ENCODE measurements at places on chromosomes 7 and 10.

DNA sequence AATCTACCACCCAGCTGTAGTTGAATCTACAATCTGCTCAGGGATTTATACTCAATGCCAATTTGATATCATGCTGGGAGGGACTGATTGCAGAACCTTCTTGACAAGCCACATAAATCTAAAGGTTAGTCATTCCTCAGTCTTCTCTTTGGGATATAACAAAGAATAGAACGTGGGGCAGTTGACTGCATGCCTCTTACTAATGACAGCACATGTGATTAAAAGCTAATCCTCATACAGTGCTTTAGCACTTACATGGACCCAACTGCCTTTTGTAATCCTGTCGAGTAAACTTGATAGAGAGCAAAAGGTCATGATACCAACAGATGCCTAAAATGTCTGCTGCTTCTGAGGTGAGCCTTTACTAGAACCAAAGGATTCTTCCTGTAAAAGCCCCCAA, 12.3 kb downstream of the KLHL7 start:
- H3K36me3 ChIP-seq, result peaks cover 3% of the 10 kb centered on the region
- H3K27me3 ChIP-seq, result no peaks in the 10 kb centered on the region
- DNase-seq, result no peak
- H3K4me1 ChIP-seq, result peaks cover 30% of the 10 kb centered on the region

GRCh38 chr10:84511106-84511505, 182.7 kb downstream of the CCSER2 start:
- no peak overlapping the region for H3K27ac ChIP-seq
- no peak overlapping the region for H3K4me3 ChIP-seq
- H3K27me3 ChIP-seq, result peaks cover 2% of the 10 kb centered on the region

- DNase-seq, result no peak
- H3K4me1 ChIP-seq, result peaks cover 12% of the 10 kb centered on the region
- no peaks in the 10 kb centered on the region for H3K27me3 ChIP-seq
- no peak overlapping the region for H3K4me3 ChIP-seq
- H3K36me3 ChIP-seq, result no peaks in the 10 kb centered on the region
Measured at GRCh38 chr10:87603196-87603595, 56.5 kb upstream of the PAPSS2 start.

DNA sequence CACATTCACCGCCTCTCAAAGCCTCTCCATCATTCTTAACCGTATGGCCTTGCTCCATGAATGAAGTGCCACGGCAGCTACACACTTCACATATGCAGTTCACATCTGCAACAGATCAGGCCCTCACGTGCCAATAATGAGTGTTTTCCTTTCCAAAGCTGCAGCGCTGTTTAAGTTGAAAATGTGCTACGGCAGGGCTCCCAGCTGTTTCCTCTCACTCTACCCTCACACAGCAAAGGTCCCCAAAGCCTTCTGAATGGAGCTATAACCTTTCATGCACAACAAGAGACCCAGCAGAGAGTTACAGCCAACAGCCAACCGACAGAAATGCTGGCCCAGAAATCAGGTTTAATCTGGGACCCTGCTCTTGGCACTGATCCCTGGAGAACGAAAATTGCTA, 236.1 kb downstream of the ELMO1 start:
- H3K4me3 ChIP-seq, result no peak overlapping the region
- peaks cover 8% of the 10 kb centered on the region for H3K4me1 ChIP-seq
- DNase-seq, result no peak
- H3K27me3 ChIP-seq, result peaks cover 2% of the 10 kb centered on the region
- peaks cover 65% of the 10 kb centered on the region for H3K36me3 ChIP-seq
- no peak overlapping the region for H3K27ac ChIP-seq

DNA sequence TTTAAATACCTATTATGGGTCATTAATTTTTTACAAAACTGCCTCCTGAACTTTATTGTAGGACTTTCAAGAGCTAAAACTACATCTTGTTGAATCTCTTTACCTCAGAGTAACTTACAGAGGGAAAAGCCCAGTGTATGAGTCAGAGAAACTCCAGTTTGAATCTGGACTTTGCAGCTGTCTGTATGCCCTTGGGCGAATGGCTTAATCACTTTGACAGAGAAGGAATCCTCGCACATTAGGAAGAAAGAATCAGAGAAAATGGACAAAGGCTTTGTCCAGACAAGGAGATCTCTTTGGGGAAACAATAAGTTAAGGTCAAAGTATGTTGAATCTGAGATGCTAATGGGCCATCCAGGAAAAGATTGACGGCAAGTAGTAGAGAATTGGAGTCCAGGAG, 484.2 kb upstream of the CELF2 start:
- H3K4me1 ChIP-seq, result peaks cover 1% of the 10 kb centered on the region
- H3K27ac ChIP-seq, result no peak overlapping the region
- H3K4me3 ChIP-seq, result no peak overlapping the region
- H3K36me3 ChIP-seq, result no peaks in the 10 kb centered on the region
- H3K27me3 ChIP-seq, result no peaks in the 10 kb centered on the region

DNA sequence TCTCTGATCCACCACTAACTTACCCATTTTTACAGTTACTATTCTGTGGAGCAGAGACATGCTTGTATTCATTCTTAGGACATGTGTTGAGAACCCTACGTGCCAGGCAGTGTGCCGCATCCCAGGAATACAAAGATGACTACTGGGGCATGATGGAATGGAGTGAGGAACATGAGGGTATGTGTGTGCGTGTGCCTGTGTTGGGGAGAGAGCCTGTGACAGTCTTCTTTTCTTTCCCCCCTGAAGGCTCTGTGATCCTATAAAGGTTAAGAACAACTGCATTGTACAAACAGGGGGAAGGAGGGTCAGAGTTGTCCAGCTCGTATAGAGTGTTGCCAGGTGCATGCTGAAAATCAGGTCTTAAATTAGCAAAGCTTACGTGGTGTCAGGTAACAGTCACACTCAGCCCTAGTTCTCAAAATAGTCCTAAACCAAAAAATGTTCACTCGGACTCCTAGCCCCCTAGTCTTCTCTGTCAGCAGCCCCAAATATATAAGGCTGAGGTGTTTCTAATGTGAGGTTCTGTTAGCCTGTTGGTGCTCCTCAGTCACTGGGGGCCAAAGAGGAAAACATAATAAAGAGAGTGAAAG, 161.9 kb downstream of the CELF2 start:
- DNase-seq, result no peak
- H3K4me1 ChIP-seq, result peaks cover 29% of the 10 kb centered on the region
- H3K36me3 ChIP-seq, result peaks cover 8% of the 10 kb centered on the region
- H3K4me3 ChIP-seq, result no peak overlapping the region

DNA sequence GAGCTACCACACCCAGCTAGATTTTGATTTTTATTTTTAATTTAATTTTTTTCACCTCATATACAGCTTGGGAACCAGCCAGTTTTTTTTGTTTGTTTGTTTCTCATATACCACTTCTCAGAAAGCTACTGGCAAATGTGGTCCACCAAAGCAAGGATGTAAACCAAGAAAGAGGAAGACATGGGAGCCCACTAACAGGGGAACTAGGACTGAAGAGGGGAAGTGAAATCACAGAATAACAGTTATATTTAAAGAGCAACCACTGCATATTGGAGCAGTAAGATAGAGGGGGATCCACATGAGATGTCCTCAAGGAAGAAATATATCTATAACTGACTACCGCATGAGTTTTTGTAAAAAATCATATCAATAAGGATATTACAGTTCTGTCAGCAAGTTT, 10.5 kb downstream of the CPVL start:
- H3K27me3 ChIP-seq, result no peaks in the 10 kb centered on the region
- H3K27ac ChIP-seq, result no peak overlapping the region
- no peak overlapping the region for H3K4me3 ChIP-seq
- H3K4me1 ChIP-seq, result peaks cover 9% of the 10 kb centered on the region

All from endothelial cell (in vitro differentiated cells).